ENCODE measurements at places on chromosomes 13 and 19.

DNA sequence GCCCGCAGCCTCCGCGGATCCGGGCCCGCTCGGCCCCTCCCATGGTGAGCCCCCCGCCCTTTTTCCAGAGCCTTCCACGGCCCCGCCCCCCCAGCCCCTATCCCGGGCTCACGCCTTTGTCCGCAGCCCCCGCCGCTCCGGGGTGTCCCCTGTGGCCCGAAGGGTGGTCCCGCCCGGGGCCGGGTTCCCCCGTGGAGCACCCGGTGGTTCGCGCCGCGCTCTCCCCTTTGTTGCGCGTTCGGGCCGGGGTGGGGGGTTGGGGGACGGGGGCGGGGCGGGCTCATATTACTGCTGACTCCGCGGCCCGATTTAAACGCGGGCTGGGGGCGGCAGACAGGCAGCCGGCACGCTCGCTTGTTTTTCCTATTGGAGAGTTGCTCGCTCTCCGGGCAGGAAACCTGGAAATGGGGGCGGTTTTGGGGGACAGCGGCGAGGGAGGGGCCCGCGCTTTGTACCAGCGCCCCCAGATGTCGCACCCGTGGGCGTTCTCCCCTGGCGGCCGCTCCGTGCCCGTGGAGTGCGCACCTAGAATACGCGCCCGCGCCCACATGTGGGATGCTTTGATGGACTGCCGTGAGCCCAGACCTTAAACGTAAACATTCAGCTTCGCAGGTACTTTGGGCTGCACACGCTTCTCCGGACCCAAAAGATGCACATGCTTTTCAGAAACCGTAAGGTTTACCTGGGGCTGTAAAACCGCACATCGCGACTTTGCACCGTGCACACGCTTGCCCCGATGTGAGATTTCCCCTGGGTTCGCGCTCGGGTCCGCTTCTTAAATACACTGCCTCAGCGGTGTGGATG, 699 bp downstream of the PTOV1 start:
- no peak for DNase-seq

GRCh38 chr13:84525865-84526264, 643.6 kb upstream of the SLITRK1 start:
- no peak for DNase-seq

GRCh38 chr13:93398167-93399035, 171.8 kb downstream of the GPC6 start:
- no peak for DNase-seq

GRCh38 chr13:41311406-41312175, 524 bp downstream of the NAA16 start:
- peak; percentile 19 for DNase-seq

DNA sequence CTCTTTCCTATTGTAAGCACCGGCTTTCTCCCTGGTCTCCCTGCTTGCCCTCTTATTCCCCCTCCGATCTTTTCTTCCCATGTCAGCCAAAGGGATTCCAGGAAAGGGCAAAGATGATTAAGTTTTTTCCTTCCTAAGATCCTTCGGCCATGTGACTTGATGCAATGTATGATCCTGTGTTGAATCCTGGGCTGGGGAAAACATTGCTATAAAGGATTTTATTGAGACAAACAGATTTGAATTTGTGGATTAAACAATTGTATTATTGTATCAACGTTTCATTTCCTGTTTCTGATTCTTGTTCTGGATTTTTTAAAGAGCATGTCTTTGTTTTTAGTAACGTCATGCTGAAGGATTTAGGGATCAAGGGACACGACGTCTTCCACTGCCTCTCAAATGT, 16.9 kb upstream of the ZNF541 start:
- no peak for DNase-seq

DNA sequence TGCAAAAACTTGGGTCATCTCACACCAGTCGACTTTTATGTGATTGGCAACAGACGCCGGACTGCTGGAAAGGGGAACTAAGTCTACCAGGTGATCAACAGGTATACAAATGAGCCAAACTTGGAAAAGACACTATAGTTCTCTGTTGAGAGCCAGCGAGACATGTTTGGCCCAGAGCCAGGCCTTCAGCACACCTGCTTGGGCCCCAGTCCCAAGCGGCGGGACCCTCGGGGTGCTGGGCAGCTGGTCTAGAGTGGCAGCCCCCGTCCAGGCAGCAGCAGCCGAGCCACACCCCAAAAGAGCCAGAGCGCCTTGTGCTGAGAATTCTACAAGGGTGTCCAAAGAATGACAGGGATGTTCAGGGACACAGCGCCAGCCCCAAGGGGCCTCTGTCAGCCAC, 28.0 kb downstream of the NAXD start:
- no peak for DNase-seq

GRCh38 chr19:14516746-14517438, 1.3 kb downstream of the DNAJB1 start:
- DNase-seq = no peak

DNA sequence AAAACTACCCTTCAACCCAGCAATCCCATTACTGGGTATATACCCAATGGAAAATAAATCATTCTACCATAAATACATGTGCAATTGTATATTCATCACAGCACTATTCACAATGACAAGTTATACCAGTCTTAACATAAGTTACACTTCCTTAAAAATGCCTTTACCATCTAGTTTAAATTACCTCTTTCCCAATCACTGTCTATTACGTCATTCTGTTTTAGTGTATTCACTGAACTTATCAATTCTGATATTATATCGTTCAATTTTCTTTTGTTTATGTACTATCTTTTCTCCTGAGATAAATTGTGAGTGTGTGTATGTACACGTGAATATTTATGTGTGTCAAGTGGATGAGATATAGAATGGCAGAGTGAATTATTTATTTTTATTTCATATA, 1416.8 kb downstream of the OLFM4 start:
- DNase-seq = no peak

DNA sequence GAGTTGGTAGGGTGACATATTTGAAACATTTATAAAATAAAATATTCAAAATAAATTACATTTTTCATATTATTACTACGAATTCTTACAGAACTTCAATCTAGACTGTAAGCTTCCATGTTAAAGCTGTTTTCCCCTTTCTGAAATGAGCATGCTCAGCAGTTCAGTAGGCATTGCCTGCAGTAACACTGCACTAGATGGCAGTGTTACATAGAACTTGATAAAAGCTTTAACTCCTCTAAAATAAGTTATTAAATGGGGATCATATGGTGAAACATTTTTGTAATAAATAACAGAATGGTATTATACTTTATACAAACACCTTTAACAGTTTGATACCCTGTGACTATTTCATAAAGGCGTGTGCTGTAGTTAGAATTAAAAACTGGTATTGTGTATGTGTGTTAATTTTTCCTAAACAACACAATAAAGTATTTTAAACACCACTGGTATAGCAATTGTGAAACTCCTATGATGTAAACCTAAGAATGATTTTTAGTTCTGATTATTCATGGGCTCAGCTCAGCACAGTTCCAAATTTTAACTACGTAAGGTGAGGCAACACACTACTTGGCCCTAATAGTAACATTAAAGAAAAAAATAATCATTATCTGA, 11.6 kb upstream of the GPR18 start:
- DNase-seq = no peak

DNA sequence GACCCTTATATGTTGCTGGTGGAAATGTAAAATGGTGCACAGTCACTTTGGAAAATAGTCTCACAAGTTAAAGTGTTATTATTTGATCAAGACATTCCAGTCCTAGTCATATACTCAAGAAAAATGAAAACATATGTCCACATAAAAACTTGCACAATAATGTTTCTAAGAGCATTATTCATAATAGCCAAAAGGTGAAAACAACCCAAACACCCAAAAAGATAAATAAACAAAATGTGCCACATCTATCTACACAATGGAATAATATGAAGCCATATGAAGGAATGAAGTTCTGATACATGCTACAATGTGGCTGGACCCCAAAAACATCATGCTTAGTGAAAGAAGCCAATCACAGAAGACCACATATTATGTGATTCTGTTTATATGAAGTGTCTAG, 14.4 kb upstream of the AKAP8 start:
- DNase-seq = no peak

- DNase-seq = no peak
Observed at GRCh38 chr19:10762656-10763055, 44.8 kb downstream of the DNM2 start.

GRCh38 chr13:78971355-78972025, 312.5 kb upstream of the OBI1 start:
- no peak for DNase-seq

DNA sequence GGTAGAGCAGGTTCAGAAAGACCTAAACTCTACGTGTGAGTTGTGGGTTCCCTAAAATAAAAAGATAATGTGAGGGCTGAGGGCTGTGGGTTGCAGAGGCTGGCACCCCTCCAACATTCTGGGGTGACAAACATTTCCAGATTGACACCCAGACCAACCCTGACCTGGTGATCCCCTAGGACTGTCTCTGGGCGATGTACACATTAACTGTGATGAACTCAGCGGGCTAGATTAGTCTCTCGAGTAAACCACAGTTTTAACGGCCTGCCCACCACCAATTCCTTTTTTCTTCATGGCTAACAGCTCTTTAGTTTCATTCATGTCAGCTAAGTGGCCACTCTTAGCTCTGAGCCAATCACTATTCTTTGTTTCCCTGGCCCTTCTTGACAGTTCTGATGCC, 24.8 kb downstream of the SIAH3 start:
- no peak for DNase-seq

DNA sequence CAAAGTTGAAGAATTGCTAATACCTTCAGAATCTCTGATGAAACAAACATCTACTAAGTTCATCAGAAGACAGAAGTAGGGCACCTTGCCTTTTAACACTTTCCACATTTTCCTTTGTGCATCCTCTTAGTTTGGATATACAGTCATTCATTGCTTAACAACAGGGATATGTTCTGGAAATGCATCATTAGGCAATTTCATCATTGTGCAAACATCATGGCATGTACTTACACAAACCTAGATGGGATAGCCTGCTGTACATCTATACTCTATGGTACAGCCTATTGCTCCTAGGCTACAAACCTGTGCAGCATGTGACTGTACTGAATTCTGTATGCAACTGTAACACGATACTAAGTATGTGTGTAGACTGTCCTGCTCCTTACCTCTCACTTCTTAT, 169.8 kb downstream of the SUCLA2 start:
- no peak for DNase-seq

GRCh38 chr19:29606420-29606747, 301 bp downstream of the POP4 start:
- no peak for DNase-seq

All from stimulated activated CD8-positive, alpha-beta memory T cell treated with anti-CD3 and anti-CD28 coated beads, Interleukin-15, amount 100 ng/mL, for 24 hours (primary cell).